ENCODE measurements at places on chromosomes 13 and 19.

- DNase-seq = no peak
Measured at GRCh38 chr13:46519182-46519581, 33.8 kb upstream of the LRCH1 start.

- DNase-seq = no peak
Measured at GRCh38 chr13:94387047-94387446, 92.4 kb downstream of the DCT start.

DNA sequence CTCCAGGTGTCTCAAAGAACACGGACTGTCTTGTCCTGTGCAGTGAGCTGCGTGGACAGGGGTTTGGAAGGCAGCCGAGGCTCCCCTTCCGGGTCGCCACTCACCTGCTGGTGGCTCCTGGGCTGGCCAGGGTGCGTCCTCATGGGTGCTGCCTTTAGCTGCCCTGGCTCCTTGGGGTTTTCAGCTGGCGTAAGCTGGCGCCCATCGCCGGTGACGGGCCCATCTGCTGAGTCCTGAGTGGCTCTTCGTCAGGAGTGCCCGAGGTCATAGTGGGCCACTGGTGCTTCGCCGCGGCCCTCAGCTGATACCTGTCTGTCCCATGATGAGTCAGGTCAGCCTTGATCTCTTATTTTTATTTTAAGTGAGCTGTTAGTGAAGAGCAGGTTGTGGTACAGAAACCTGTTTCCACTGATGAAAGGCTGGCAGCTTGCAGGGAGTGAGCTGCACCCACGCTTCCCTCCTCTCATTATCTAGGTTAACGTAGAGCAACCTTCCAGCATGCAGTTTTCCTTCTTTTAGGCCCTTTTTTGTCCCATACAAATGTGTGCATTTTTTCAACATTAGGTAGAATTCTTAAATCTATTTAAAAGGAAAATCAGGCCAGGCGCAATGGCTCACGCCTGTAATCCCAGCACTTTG lies 18.4 kb downstream of the EPN1 start:
- DNase-seq = no peak

DNA sequence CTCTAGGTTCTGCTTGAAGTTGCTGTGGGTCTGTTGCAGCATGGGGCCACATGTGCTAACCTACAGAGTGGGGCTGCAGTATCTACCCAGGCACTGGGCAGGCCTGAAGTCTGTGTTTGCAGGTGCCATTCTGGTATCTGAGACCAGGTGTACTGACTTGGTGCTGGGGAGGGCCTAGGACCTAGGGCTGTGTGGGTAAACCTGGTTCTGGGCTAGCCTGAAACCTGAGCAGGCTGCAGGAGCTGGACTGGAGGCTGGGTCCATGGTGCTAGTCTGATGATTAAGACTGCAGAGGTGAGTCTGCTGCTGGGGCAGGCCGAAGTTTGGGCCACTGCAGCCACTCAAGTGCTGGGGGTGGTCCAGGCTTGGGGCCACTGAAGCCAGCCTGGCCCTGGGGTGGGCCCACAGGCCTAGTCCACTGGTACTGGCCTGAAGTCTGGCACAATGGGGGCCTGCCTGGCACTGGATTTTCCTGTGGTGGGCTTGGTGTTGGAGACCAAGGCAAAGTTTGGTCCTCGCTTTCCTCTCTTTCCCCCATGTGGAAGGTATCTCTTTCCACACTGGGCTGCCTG lies 310.6 kb downstream of the NDFIP2 start:
- DNase-seq = no peak

- DNase-seq = no peak
Measured at GRCh38 chr19:47098608-47099007, 15.0 kb downstream of the ZC3H4 start.

DNA sequence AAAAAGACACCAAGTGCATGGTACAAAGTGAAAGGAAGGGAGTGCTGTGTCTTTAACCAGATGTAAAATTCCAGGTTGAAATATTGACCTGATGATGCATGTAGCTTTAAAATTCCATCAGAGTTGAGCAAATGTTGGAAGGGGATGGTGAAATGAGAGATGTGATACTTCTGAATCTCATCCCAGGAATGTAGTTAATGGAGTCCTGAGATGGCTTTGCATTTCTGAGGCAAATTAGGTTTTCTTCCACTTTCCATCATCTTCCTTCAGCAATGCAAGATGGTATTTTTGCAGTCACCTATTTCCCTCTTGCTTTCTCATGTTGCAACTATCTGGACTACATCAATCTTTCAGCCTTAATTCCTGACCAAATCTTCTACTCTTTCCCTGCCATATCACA lies 194.1 kb upstream of the MIR17HG start:
- DNase-seq = no peak

DNA sequence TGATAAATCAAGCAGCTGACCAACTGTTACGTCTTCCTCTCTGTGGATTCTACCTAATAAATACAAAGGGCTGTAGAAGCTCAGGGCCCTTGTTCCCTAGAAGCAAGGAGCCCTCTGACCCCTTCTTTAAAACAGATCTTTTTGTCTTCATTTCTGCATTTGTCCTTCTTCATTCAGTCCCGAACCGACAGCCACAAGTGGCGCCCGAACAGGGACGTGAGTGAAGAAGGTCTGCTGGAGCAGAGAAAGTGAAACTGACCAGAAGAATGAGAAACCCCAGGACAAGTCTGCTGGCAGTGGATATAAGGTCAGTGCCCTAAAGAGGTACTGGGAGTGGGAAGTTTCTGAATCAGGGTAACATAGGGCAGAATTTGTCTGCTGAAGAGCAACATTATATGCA lies 13.1 kb downstream of the ZNF773 start:
- no peak for DNase-seq

DNA sequence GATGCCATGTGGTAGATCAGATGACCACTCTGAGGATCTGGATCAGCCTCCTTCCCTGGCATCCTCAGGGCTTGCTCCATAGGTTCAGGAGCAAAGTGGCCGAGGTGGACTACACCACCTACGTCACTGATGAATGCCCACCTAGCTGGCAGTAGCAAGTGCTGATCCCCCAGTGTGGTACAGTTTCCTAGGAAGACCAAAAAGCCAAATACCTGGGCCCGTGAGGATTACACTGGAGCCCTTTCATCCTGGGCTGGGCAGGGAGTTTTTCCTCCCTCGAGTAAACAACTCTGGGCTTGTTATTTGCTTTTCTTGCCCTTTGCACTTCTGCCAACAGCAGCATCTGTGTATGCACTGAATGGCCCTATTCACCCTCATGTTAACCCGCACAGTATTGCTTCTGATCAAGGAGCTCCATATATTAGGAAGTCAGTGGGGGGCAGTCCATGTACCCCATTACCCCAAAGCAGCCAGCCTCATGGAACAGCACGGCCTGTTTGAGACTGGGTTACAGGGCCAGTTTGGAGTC lies 3.3 kb upstream of the MYADM start:
- no peak for DNase-seq

- no peak for DNase-seq
Measured at GRCh38 chr13:42717176-42717575, 64.2 kb upstream of the FAM216B start.

- no peak for DNase-seq
Measured at GRCh38 chr19:530134-531008, 1.2 kb upstream of the CDC34 start.

GRCh38 chr13:65966991-65967451 lies 1263.1 kb downstream of the PCDH9 start:
- no peak for DNase-seq

DNA sequence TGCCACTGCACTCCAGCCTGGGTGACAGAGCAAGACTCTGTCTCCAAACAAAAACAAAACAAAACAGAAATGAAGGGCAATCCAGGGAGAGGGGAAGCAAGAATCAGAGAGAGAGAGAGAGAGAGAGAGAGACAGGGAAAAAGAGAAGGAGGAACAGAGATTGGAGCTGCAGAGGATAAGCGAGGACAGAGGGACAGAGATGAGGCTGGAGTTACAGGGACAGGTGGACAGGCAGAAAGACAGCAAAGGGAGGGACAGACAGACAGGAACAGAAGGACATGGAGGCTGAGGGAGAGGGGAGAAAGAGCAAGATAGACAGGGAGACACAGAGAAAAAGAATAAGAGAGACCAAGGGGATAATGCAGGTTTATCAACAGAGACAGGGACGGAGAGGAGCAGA lies 1.3 kb upstream of the CRX start:
- DNase-seq = no peak

- no peak for DNase-seq
Measured at GRCh38 chr13:110281736-110282135, 25.2 kb downstream of the COL4A1 start.

DNA sequence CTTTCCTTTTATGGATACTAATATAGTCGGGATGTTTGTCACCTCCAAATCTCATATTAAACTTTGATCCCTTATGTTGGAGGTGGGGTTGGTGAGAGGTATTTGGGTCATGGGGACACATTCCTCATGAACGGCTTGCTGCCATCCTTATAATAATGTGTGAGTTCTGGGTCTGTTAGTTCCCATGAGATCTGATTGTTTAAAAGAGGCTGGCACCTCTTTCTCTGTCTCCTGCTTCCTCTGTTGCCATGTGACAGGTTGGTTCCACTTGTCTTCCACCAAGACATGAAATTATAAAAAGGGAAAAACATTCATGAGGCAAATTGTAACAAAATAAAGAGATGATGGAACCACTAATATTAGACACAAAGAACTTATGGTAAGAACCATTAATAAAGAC lies 107.8 kb upstream of the ATXN8OS start:
- DNase-seq = no peak

DNA sequence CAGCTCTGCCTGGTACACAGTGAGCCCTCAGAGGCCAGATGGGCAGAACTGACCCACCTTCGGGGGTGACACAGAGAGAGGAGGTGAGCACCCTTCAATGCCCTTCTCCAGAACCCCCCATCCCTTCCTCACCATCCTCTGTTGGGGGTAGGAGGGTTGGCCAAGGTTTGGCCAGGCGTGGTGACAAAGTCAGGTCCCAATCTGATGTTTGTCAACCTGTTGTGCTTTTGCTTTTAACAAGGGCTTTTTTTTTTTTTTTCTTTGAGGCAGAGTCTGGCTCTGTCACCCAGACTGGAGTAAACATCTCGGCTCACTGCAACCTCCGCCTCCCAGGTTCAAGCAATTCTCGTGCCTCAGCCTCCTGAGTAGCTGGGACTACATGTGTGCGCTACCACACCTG lies 7.3 kb downstream of the PTGIR start:
- no peak for DNase-seq

DNA sequence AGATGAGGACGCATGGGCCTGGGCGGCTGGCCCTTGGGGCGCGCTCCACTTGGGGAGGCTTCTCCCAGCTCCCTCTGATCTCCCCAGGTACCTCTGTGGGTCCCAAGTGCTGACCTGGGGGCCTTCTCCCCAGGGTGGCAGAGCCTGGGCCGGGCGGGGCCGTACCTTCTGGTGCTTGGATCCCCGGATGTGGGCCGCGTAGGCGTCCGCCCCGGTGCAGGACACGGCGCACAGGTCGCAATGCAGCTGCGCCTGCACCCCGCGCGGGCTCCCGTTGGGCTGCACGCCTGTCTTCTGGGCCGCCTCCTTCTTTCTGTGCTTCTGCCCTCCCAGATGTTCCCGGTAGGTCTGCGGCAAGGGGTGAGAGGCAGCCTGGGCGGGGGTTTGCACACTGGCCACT lies 41.1 kb upstream of the MATK start:
- no peak for DNase-seq

GRCh38 chr19:45100846-45101252 lies 7.9 kb downstream of the PPP1R37 start:
- no peak for DNase-seq

- no peak for DNase-seq
Measured at GRCh38 chr19:6694147-6694815, 24.3 kb upstream of the TNFSF14 start.

- DNase-seq = no peak
Measured at GRCh38 chr13:112851107-112852038, 117.6 kb upstream of the MCF2L start.

DNA sequence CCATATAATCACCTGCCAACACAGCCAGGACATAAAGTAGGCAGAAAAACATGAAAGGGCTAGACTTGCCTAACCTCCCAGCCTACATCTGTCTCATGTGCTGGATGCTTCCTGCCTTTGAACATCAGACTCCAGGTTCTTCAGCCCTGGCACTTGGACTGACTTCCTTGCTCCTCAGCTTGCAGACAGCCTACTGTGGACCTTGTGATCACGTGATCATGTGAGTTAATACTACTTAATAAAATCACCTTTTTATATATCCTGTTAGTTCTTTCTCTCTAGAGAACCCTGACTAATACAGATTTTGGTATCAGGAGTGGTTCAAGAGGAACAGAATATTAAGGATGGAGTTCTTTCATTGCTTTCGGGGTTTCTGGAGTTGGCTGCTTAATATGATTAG lies 2867.6 kb downstream of the PCDH9 start:
- no peak for DNase-seq

GRCh38 chr19:18446811-18447359 lies 9.0 kb upstream of the ISYNA1 start:
- DNase-seq = no peak

DNA sequence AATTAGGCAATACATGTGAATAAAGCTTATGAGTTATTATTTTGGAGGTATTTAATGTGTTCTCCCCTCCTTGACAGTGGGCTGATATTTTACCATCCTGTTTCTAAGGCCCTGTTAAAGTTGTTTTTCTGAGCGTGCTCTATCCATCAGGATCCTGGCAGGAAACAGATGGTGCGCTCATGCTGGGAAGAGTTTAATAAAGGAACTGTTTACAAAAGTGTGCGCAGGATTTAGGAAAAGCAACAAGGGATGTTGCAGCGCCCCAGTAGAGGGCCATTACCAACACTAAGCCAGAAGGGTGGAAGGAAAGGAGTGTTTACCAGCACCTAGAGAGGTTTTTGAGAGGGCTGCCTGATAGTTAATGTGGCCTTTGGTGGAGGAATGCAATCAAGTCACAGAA lies 374.5 kb downstream of the KCNRG start:
- DNase-seq = no peak

DNA sequence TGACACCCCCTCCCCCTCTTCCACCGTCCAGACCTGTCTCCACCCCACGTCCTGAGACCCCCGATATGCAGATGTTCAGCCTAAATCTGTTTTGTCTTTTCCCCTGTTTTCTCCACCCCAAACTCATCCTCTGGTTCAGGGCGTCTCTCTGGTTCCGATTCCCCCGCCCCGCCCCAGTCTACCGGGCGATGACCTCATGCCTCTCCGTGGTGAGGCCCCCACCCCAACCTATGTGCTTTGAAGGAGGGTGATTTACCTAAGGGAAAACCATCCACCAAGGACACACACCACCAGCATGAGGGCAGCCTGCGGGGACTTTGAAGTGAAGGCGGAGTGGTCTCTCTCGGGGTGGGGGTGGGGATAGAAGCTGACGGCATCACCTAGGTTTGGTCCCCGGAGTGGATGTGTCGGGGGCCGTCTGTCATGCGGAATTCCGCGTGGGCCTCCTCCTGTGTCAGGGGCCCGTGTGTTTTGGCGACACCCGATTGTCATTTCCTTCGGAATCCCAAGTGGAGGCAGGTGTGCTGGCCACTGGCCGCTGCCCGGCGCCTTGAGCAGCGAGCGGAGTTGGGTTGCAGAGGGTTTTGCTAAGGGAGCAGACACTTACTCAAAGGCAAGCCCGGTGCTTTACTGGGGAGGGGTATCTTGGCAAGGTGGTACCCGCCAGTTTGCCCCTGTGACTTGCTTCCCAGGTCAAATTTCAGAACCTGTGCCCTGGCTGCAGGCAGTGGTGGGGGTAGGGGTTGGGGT lies 1.4 kb downstream of the FZR1 start:
- no peak for DNase-seq

Measured in stimulated activated CD4-positive, alpha-beta T cell treated with anti-CD3 and anti-CD28 coated beads, TNF-alpha, amount 100 ng/mL, for 4 hours (primary cell).